MCF 10A (cell line): ENCODE measurements at places on chromosomes 3 and 15. TPM values are rescaled to one million over a fixed set of nuclear protein-coding genes. Genes with fewer than 3 reads are reported as not detected.

DNA sequence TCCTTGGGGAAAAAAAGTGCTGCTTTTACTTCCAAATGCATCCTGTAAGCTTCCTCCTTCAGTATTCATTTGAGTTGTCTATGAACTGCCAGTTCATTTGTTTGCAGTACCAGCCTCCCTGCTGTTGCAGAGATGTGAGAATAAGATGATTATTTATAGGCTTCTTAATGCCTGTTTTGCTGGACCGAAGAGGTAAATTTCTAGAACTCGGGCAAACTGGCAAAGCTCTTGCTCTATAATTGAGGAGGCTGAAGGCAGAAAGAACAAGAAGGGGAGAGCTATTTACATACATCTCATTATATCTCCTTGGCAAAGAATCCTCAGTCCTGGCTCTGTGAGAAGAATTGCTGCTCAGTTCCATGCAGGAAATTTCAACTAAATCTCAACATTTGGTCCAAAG is 790.4 kb downstream of the GRM7 start:
- no peaks in the 10 kb centered on the region for H3K36me3 ChIP-seq
- H3K27me3 ChIP-seq: no peaks in the 10 kb centered on the region
- H3K27ac ChIP-seq: no peak overlapping the region
- H3K4me3 ChIP-seq: no peak overlapping the region
- no peak for DNase-seq

SPINK8 gene
- total RNA-seq: not detected in 2 replicates

DNA sequence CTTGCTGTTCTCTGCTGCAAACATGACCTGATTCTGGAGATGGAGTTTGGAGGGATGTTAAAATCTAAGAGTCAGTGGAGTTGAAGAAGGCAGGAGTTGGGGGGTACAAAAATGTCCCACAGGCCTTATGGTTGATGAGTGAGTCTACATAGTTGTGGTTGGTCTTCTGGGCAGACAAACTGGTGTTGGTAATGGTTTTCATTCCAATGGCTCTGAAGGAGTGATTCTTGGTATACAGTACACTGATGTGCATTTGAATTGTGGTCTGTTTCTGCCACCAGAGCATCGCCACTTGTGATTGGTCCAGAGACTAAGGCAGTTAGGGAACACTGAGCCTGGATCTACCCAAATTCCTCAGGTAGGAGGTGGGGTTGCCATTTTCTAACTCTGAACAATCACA is 514.1 kb upstream of the CFAP20DC start:
- H3K36me3 ChIP-seq: no peaks in the 10 kb centered on the region
- peak overlapping the region; percentile 25 for H3K27ac ChIP-seq
- no peak for DNase-seq
- peaks cover 60% of the 10 kb centered on the region for H3K4me1 ChIP-seq
- H3K4me3 ChIP-seq: no peak overlapping the region

GRCh38 chr3:23219117-23219516 is 16.0 kb downstream of the UBE2E2 start:
- no peak for DNase-seq
- H3K27me3 ChIP-seq: no peaks in the 10 kb centered on the region
- H3K4me1 ChIP-seq: peaks cover 10% of the 10 kb centered on the region
